Fibroblast of skin of scalp (primary cell): ENCODE measurements at places on chromosomes 6 and 20.

DNA sequence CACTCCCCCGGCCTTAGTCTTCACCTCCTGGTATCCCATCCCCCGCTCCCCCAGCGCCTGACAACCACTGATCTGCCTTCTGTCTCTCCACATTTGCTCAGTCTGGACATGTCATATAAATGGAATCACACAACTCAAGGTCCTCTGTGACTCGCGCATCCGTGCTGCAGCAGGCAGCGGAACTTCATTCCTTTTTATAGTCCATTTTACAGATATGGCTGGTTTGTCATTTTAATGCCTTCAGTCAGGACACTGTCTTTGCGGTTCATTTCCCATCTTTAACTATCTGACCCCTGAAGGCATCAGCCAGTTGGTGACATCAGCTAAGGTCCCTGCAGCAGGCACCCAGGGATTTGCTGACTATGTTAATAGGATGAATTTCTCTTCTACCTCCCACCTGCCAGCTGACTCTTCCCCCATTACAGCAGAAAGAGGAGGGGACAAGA lies 125.7 kb downstream of the ZMYND8 start:
- DNase-seq: peak; percentile 76

GRCh38 chr6:12137480-12137879 lies 125.4 kb downstream of the HIVEP1 start:
- peak; percentile 72 for DNase-seq

- no peak for DNase-seq
Measured at GRCh38 chr6:4487538-4487937, 288.7 kb upstream of the CDYL start.

DNA sequence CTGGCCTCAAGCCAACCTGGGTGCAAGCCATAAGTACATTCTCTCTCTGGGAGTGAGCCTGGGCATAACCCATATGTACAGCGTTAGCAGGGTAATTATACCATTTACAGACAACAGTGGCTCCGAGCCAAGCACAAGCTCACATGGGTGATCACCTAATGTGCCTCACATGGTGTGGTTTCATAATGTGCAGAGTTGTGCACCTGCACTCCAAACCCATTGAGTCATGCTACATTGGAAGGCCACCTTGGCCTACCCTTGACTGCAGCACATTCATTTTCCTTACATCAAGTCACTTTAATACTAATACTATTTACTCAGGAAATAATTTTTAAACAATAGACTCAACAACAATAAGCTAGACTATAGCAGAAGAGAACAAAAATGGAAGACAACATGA lies 194.5 kb upstream of the PLN start:
- no peak for DNase-seq

GRCh38 chr20:58231683-58232082 lies 3.2 kb upstream of the ANKRD60 start:
- peak; percentile 47 for DNase-seq

GRCh38 chr6:41728073-41728936 lies 7.1 kb downstream of the TFEB start:
- no peak for DNase-seq

DNA sequence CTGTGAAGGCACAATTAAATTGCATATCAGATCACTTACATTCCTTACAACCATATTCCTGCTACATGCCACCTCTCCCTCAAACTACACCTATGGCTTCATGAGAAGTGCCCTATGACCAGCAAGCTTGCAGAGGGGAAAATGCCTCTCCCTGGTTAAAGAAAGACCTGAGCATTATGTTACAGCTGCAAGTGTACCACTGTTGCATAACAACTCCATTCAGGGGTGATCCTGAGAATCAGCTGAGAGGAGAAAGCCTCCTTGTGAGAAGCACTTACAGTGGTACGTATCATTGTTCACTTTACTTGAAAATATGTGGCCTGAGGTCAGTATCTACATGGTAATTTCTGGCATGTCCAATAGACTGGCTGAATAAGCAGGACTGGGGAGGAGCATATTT lies 20.0 kb downstream of the PDSS2 start:
- DNase-seq: no peak

DNA sequence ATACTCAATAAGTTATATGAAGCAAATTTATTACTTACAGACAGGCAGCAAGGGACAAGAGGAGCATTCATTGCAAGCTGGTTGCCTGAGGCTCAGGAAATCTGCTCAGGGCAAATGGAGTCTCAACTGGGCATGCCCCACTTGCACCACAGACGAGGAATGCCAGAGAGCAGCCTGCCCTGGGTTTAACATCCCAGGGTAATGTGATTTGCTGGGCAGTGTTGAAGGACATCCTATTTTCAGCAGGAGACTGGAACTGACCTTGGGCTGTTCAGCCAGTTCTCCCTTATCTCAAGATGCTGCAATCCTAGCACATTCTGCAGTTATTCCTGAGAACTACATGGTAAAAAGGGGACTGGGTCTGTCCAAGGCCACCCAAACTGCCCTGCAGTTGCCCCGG lies 3.8 kb upstream of the ENTPD6 start:
- no peak for DNase-seq

DNA sequence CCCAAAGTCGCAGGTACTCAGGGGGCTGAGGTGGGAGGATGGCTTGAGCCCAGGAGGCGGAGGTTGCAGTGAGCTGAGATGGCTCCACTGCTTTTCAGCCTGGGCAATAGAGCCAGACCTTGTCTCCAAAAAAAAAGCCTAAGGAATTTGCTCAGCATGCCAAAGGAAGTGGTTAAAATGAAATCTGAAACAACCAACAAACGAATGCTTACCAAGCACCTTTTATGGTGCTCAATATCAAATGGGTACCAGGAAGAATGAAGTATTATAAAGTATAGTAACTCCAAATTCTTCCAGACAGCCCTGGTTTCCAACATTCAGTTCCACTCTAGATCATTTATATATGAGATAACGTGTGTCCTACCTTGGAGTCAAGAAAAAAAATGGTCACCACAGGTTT lies 14.0 kb downstream of the GMDS start:
- DNase-seq: peak; percentile 43

GRCh38 chr6:159955945-159956361 lies 12.9 kb upstream of the IGF2R start:
- DNase-seq: no peak

- DNase-seq: no peak
Measured at GRCh38 chr6:13544454-13545186, 29.8 kb upstream of the SIRT5 start.

DNA sequence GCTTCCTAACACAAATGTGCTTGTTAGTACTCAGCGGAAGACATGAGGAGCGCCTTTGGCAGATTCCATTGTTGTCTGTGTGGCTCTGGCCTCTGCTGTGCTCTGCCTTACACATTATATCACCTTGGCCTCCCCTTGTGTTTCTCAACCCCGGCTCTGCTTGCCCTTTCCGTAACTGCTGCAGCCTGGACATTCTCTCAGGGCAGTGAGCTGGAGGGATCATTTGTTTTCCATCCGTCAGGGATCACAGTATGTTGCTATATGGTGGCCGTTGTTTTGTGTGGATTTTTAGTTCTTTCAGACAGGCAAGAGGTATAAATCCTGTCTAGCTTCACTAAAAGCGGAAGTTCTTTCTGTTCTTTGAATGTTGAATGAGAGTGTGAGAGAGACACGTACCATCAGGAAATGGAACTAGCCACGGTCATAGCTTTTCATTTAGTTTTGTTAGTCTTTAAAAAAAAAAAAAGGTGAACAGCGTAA lies 175.1 kb downstream of the JARID2 start:
- no peak for DNase-seq

DNA sequence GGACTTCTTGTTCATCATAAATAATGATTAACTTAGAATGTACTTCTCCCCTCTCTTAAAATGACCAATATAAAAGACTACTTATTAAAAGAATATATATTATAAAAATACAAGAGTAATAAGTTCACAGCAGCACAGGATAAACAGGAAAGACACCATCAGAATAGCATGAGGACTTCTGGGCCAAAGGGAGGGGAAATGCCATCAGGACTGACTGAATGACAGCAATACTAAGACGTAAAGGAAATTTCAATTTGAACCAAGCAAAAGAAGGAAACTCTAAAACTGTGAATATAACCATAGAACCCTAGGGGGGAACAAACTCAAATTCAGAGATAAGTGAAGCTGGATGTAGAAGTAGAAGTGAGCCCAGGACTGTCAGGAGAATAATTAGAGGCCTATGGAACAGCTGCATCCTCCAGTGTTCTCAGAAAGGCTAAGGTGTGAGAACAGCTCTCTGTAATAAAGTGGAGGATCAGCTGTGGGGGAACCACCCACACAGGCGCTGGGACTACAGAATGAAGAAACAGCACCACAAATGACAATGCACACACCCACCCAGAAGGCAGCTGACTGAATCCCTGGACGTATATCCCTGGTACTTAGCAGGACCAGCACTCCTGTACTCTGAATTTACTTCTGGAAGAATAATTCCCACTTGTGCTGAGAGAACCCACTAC lies 37.8 kb downstream of the ZHX3 start:
- no peak for DNase-seq

DNA sequence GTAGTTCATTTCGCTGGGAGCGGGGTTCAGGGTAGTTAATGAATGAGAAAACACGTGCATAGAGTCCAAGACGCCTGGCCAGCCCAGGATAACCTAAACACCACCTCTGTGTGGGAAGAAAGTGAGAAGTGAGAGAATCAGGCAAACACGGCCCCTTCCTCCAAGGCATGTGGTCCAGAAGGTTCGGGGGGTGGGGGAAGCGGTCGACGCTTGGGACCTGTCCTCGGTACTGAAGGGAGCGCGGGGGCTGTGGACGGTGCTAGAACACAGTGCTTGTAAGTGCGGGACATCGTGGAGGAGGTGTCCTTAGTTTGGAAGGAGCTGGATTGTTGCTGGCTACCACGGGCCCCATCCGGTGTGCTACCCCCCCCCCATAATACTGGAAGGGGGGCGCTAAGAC lies 1.7 kb upstream of the VSTM2L start:
- DNase-seq: no peak

GRCh38 chr6:12473494-12473893 lies 183.3 kb downstream of the EDN1 start:
- DNase-seq: no peak

- peak; percentile 87 for DNase-seq
Measured at GRCh38 chr6:26327450-26328264, 37.3 kb upstream of the BTN3A2 start.

DNA sequence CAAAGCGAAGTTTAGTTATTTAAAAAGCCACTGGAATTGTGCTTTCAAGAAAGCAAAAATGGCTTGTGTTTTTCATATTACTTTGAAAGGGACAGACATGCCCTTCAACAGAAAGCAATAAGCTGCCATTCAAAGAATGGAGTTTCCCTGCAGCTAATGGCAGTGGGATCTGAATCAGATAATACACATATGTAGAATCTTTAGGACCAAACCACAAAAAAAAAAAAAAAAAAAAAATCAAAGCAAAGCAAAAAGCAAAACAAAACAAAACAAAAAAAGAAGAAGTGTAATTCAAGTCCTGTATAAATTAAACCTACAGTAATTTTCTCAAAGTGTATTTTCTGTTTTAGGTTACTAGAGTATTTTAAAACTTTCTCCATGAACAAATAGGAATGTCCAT lies 63.6 kb upstream of the ZNF217 start:
- DNase-seq: no peak
